ENCODE measurements at places on chromosomes 4 and X. TPM values are rescaled to one million over a fixed set of nuclear protein-coding genes. Genes with fewer than 3 reads are reported as not detected.

The TASL gene
- polyA plus RNA-seq, result 0.46 TPM

The MAPK10 gene
- polyA plus RNA-seq, result 61.3 TPM

The CLIC2 gene
- polyA plus RNA-seq, result 8.4 TPM

The CFAP299 gene
- 0.69 TPM for polyA plus RNA-seq

The MAOB gene
- 60.6 TPM for polyA plus RNA-seq

The GPAT3 gene
- polyA plus RNA-seq, result 1.7 TPM

The RBM46 gene
- 0.09 TPM for polyA plus RNA-seq

The CTBP1 gene
- polyA plus RNA-seq, result 120 TPM

The RNF212 gene
- 10.5 TPM for polyA plus RNA-seq

The STARD8 gene
- 11.4 TPM for polyA plus RNA-seq

The CHRNA9 gene
- 0.19 TPM for polyA plus RNA-seq

The EVC2 gene
- polyA plus RNA-seq, result 8.7 TPM

The RLIM gene
- 34.9 TPM for polyA plus RNA-seq

The PLK4 gene
- polyA plus RNA-seq, result 19.7 TPM

The LNX1 gene
- polyA plus RNA-seq, result 19.4 TPM

The LINC00632 gene
- polyA plus RNA-seq, result 4.3 TPM

The F8A1 gene
- 21.8 TPM for polyA plus RNA-seq

The FGFRL1 gene
- 38.7 TPM for polyA plus RNA-seq

The HMGN5 gene
- polyA plus RNA-seq, result 22.6 TPM

The WNK3 gene
- 5.1 TPM for polyA plus RNA-seq

The PPARGC1A gene
- 1.3 TPM for polyA plus RNA-seq

The KLKB1 gene
- polyA plus RNA-seq, result 1.7 TPM

The CPE gene
- 204 TPM for polyA plus RNA-seq

The ARX gene
- not detected for polyA plus RNA-seq

The MAGEA6 gene
- not detected for polyA plus RNA-seq

The CT45A9 gene
- polyA plus RNA-seq, result not detected

The TRAM1L1 gene
- 10.2 TPM for polyA plus RNA-seq

The ATG4A gene
- polyA plus RNA-seq, result 11.2 TPM

The HNRNPH2 gene
- polyA plus RNA-seq, result 155 TPM

The OTOP1 gene
- not detected for polyA plus RNA-seq

The AKAP14 gene
- not detected for polyA plus RNA-seq

The LRRC66 gene
- polyA plus RNA-seq, result 0.82 TPM

The TET2 gene
- polyA plus RNA-seq, result 25.4 TPM

The AASDH gene
- 26.2 TPM for polyA plus RNA-seq

The SLITRK4 gene
- 21.4 TPM for polyA plus RNA-seq

The FAM184B gene
- 0.52 TPM for polyA plus RNA-seq

The PROM1 gene
- 41.0 TPM for polyA plus RNA-seq

The AREG gene
- 0.20 TPM for polyA plus RNA-seq

Data from left renal pelvis (tissue), 4 donors.